Suppressor macrophage treated with lipopolysaccharide for 1 hour (primary cell): ENCODE measurements at places on chromosomes 5 and 9.

GRCh38 chr5:90700299-90700698 lies 141.7 kb downstream of the ADGRV1 start:
- no peak for DNase-seq

DNA sequence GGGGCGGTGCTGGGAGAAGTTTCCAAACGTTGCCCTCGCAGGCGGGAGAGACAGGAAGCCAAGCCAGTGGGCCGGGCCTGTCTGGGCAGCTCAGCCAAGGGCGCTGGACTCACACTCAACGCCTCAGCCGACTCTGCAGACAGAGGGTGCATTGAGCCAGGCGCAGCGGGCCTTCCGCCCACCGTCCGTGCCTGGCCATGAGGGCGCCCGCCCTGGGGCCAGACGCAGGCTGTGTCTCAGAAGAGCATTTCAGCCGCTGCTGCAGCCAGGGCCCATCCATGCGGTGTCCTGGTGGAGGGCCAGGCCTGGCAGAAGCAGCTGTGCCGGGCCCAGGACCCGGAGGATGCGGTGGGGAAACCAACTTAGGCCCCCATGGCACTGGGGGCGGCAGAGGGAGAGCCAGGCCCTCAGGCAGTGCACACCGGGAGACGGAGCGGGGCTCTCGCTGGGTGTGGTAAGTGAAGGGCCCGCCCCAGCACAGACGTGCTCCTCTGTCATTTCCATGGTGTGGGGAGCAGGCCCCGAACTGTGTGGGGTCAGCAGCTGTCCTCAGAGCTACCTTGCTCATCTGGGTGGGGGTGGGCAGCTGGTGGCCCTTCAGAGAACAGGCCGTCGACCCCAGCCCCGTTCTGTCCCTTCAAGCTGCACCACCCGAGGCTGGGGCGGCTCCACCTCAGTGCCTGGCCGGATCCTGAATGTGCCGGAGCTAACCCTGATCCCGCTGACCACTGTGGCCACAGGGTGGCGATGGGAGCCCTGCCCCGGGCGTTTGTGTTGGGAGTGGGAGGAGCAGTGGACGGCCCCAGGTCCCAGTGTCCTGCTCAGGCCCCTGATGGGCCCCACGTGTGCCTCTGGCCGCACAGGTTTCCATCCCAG lies 18.0 kb downstream of the DNLZ start:
- DNase-seq = no peak

GRCh38 chr5:20105915-20106314 lies 117.9 kb upstream of the CDH18 start:
- no peak for DNase-seq

DNA sequence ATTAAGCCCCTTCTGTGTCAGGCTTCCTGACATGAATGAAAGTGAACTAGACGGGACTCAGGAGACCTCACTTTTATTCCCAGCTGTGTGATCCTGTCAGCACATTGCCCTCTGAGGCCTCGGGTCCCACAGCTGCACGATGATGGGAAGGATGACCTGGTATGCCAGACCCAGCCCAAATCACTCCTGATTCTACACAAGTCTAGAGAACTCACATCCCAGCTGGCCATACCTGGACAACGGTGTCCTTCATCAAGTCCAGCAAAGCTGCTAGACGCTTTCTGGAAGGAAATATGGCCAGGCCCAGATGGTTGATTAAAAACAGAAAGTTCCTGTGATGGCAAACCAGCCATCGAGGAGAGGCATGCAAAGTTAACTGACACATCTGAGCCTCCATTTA lies 118.0 kb upstream of the FSTL4 start:
- DNase-seq = no peak

GRCh38 chr9:134213881-134214341 lies 49.5 kb upstream of the RNU6ATAC start:
- no peak for DNase-seq

- no peak for DNase-seq
Observed at GRCh38 chr5:161549106-161549505, 2.6 kb upstream of the GABRB2 start.

DNA sequence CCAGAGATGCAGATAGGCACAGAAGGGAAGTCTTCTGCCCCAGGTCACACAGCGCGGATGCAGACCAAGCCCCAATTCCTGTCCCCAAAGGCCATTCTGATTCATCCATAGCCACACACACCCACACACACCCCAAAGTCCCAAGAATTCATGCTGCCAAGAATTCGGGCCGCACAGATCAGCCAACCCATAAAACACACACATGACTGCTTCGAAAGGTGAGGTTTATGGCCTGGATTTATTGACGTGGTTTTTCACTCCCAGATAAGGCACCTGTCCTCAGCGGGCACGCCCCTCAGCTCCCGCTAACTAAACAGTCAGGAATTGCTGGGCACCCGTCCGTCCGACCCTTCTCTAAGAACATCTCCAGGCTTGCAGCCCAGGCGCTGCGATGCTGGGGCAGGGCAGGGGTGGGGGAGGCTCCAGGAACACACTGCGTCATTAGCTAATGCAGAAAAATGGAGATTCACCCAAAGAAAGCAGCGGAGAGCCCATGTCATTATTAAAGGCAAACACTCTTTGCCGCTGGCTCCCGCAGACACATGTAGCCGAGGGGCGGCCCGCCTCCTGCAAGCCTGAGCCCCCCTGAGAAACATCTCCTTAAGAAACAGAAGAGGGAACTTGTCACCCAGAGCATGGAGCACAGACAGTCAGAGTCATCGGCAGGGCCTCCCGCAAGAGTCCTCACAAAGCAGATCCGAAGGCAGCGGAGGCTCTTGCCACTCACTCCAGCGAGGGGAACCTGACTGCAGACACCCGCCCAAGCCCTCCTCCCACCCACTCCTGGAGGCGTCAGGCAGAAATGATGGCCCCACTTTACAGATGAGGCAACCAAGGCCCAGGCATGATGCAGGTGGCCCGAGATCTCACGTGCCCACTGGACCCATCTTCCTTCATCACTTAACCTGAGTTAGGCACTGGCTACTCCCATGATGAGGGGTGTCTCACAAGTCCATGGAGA lies 19.9 kb downstream of the VAV2 start:
- no peak for DNase-seq

DNA sequence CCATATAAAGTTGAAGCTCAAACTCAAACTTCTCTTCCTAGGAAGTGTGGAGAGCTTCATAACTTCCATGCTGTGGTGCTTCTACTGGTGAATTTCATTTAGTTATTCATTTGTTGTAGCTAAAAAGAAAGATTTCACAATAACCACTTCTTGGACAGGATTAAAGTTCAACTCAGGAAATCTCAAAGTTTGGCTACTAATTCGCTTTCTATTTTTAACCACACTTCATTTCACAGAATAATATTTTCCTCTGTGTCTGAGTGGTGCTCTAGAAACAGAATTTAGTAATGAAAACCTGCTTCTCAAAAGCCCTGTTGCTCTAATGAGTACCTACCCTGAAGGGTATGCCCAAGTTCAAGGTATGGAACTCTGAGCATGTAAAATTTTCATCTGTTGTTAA lies 73.9 kb downstream of the ACTBL2 start:
- DNase-seq = no peak

DNA sequence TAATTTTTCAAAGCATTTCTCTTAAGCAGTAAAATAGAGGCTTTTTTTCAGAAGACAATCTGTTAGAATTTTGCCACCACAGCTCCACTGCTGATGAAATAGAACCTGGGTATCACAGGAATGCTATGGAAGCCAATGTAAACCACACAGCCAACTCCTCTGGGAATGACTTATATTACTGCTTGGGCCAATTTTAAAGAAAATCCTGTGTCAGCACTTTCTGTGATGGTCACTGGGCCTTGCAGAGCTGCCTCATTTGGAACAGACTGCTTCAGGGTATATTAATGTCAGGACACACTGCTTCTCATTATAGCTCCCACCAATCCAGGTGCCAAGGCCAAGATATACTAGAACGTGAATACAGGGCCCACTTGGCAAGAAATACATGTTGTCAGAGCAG lies 144.1 kb upstream of the ACTBL2 start:
- DNase-seq = no peak

- no peak for DNase-seq
Observed at GRCh38 chr5:8827696-8828095, 718.2 kb downstream of the SEMA5A start.

DNA sequence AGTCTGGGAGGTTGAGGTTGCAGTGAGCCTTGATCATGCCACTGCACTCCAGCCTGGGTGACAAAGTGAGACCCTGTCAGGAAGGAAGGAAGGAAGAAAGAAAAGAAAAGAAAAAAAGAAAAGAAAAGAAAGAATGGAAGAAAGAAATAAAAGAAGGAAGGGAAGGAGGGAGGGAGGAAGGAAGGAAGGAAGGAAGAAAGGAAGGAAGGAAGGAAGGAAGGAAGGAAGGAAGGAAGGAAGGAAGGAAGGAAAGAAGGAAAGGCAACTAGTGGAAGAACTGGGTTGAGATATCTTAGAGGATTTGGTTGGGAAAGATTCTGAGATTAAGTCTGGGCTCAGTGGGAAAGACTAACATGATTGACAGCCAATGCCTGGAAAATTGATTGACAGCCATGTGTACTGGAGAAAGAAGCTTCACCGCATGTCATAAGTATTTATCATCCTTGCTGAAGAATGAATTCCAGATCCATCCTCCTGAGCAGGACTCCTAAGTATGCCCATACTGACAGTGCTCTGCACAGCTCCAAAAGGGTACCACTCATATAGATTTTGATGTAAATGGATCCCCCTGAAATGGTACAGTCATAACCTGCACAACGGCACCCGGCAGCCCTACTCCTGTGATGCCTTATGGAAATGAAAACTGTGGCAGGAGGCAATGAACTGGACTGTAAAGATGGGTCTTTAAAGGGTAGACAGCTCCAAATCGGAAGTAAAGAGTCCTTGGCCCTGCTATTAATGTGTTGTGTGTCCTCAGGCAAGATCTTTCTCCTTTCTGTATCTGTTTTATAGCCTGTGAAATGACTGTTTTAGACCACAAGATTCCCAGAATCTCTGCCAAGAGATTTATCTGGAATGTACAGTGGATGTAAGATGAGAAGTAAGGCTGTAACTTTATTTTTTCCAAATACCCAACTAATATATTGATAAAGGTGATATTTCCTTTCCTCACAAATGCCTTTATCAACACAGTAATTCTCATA lies 16.9 kb upstream of the ADRA1B start:
- DNase-seq = no peak

GRCh38 chr5:141867139-141867538 lies 11.1 kb downstream of the PCDH1 start:
- no peak for DNase-seq

DNA sequence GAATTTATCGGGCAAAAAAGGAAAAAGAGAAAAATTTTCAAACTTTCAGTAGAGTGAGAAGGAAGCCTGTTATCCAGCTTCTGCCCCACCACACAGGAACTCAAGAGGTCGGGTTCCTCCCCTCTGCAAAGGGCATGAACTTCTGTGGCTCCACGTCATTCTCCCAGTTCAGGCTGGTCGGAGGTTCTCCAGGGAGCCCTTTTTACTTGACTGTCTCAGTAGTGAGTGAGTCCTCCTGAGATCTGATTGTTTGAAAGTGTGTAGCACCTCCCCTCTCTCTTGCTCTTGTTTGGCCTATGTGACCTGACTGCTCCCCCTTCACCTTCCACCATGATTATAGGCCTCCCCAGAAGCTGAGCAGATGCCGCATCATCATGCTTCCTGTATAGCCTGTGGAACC lies 9.7 kb downstream of the SPINK1 start:
- no peak for DNase-seq

DNA sequence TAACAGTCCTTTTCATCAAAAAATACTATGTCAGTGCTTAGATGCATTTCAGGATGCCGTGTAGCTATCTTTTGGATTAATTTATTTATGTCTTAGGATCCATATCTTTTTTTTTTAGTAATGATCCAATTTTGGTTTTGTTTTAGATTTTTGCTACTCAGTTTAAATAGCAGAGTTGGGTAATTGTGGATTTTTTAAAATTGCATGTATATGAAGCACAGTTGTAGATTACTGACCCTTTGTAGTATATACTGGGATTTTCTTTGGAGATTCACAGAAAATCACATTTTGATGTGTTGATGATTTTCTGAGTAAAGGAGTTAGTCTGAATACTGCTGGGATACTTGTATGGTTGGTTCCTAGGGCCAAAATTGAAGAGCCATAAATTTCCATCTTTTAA lies 111.8 kb downstream of the NIPBL start:
- peak; percentile 8 for DNase-seq

- no peak for DNase-seq
Observed at GRCh38 chr9:135567311-135567710, 5.8 kb downstream of the PAEP start.

GRCh38 chr5:79849486-79850315 lies 141.4 kb downstream of the MTX3 start:
- DNase-seq = no peak
